NCI-H345 (cell line): ENCODE measurements at places on chromosomes 5 and 9.

DNA sequence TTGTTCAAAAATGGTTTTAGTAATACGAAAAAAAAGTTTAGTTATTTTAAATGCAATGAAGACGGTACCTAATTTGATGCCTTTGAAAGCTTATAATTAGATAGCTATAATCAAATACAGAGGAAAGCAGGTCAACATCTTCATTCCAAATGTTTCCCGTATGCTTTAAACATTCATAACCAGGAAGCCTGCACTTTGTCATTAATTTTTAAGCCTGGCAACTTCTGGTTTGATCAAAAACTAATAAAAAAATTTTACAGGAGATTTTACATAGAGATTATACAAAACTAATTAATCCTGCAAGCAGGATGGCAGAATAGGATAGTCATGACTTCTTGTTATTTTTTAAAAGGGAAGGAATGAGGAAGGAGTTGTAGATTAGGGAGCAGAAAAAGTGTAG lies 353.0 kb downstream of the FBXL17 start:
- no peak for DNase-seq

DNA sequence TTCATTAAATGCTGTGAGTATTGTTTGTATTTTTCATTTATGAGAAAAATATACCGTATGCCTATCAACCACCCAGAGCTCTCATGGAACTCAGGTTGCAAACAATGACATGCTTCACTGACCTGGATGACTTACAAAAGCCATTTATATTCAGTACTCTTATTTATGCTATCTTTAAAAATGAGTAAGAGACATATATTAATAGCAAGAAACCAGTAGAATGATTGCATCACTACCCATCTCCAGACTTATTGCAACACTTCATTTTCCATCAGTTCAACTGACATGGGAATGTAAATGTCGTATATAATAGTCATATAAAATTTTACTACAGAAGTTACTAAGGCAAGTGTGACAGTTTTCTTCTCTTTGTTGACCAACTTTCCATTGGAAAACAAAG lies 69.1 kb downstream of the OTP start:
- no peak for DNase-seq

DNA sequence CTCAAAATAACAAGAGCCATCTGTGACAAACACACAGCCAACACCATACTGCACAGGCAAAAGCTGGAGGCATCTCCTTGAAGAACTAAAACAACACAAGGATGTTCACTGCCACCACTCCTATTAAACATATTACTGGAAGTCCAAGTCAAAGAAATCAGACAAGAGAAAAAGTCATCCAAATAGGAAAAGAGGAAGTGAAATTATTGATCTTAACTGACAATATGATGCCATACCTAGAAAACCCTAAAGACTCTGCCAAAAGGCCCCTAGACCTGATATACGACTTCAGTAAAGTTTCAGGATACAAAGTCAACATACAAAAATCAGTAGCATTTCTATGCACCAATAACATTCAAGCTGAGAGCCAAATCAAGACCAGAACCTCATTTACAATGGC lies 30.0 kb upstream of the MACIR start:
- DNase-seq, result no peak

- DNase-seq, result no peak
Measured at GRCh38 chr5:67253911-67254310, 57.3 kb upstream of the CD180 start.

DNA sequence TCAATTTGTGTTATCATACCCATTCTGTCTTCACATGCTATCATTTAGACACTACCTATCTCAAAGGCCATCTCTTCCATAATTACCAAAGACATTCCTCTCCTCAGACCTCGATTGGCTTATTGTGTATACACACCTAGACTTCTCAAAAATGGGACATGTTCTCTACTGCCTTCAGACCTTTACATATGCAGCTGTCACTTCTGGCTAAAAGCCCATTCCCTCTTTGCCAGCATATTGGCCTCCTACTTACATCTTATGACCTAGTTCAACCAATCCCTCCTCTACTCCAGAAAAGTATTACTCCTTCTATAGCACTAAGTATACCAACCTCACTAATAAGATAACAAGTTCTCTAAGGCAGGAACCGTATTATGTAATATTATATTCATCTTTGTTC lies 84.4 kb downstream of the RAPGEF6 start:
- no peak for DNase-seq

DNA sequence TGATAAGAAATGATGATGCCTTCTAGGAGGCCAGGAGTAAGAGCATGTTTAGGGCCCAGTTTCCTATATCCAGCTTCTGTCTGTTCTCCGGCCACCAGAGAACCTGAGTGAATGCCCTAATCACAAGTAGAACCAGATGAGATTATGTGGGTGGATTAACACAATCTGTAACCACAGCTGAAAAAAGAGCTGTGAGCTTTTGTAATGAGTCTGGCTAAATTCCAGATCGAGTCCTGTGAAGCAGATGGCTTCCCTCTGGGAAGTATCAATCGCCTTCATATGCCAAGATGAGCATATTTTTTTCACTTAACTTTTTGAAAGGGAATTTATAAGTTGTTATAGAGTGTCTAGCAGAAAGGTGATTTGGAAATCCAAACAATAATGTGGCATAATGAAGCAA lies 99.8 kb downstream of the NNT start:
- DNase-seq, result no peak

DNA sequence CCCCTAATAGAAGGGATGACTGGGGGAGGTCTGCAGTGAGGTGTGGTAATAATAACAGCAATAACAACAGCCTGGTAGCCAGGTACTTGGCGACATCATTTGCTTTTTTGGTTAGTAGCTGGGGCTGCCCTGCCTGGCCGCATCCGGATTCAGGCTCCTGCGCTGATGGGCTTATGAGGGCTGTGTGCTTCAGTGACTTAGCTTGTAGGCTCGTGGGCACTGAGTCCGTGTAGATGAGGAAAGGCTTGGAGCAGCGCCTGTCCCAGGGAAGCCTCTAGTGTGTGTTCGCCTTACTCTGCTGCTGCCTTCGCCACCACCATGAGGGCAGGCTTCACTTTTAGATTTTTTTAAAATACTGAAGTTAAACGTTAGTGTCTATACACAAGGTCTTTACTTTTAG lies 4.5 kb downstream of the NDUFS6 start:
- no peak for DNase-seq

GRCh38 chr9:17807613-17808282 lies 228.9 kb downstream of the SH3GL2 start:
- peak; percentile 58 for DNase-seq

GRCh38 chr5:175347027-175347426 lies 97.0 kb downstream of the DRD1 start:
- DNase-seq, result peak; percentile 28

DNA sequence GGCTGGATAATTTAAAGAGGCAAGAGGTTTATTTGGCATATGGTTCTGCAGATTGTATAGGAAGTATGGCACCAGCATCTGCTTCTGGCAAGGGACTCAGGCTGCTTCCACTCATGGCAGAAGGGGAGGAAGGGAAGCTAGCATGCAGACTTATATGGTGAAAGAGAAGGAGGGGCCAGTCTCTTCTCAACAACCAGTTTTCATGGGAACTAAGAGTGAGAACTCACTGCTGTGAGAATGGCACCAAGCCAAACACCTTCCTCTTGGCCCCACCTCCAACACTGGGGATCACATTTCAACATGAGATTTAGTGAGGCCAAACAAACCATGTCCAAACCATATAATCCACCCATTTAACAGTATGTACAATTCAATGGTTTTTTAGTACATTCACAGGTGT lies 113.3 kb upstream of the SHB start:
- peak; percentile 78 for DNase-seq

GRCh38 chr5:138602371-138603000 lies 27.3 kb upstream of the HSPA9 start:
- no peak for DNase-seq

DNA sequence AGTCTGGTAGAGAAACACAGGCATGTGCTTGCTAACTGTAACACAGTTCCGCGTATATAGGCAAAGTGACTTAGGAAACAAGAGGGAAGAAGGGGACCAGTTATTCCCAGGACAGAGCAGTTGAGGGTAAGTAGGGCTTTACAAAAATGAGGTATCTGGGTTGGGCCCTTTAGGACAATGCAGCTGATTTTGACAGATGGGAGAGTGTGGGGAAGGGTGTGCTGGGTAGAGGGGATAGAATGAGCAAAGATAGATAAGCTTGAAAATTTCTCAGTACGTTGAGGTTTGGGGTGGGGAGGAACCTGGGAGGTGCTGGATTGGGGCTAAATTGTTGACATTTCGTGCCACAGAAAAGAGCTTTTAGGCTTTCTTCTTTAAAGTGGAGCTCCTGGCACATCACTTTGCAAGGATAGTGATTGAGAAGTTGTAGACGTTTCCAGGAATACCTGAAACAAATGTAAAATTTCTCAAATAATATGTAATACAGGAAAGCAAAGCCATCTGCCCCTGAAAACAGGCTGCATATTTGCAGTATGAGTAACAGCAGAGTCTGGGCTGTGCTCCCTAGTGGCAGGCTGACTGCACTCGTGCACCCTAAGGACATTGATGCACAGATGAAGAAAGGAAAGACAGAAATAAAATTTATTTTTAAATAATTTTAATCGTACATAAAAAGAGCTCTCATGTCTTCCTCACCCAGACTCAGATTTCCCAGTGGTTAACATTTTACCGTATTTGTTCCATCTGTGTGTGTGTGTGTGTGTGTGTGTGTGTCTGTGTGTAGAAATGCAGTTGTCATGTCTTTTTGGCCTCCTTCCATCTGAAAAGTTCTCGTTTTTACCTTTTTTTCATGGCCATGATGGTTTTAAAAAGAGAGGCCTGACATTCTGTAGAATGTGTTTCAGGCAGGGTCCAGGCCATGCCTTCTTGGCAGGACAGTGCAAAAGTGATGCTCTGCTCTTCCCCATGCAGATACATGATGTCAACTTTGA lies 144.9 kb upstream of the DMRT1 start:
- no peak for DNase-seq

DNA sequence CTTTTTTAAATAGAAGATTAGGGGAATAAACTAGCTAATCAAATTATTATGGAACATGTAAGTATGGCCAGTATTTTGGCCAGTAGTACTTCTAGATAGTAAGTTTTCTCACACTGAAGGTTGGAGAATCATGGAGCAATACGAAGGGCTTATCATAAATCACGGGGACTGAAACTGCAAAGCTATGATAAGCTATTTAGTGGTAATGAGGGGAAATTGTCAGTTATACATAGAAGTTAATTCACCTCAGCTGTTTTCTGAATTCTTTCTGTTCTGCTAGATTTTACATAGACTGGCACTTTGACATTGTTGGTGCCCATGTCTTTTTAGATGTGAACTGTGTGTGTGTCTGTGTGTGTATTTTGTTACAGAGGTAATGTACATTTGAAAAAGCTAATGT lies 34.5 kb upstream of the FAM151B start:
- DNase-seq, result no peak

DNA sequence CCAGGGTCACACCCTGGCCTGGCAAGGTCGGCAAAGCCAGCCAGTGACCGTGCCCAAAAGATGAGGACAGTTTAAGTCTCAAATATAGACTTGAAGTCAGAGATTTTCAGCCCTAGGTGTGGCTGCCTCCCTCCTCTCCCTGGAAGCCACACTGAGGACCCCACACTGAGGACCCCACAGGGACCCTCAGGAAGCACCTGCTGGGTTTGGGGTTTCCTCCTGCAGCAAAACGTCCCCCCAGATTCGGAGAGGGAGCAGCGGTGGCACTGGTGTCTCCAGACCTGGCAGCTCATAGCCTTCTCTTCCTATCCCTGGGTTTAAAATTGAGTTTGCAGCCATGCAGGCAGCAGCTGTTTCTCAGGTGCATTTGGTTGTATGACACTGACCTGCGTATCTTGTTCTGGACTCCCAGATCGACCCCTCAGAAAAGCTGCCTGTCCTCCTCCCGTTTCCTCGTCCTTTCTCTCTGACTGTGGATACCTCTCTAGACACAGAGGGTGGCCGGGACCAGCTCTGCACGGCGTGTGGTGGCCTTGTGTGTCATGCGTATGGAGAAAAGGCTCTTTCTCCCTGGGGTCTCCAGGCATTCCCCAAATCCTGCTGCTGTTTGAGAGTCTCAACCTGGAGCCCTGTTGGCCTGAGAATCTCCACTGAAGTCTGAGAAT lies 36.6 kb downstream of the MRPL36 start:
- no peak for DNase-seq

DNA sequence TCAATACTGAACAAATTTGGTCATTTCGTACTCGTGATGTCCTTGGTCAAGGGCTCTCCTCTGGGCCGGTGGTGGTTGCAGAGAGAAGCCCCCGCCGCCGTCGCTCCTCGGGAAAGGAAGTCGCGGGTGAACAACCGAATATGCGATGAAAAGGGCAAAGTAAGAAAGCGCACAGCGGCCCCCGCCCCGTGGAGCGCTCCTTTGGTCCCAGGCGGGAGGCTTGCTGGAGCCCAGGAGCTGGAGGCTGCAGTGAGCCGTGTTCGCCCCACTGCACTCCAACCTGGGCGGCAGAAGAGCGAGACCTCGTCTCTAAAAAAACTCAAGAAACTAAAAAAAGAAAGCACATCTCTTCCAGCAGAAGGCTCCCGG lies 108.4 kb upstream of the LARP1 start:
- no peak for DNase-seq
